ENCODE measurements at places on chromosomes 3 and 15. TPM values are rescaled to one million over a fixed set of nuclear protein-coding genes. Genes with fewer than 3 reads are reported as not detected.

DNA sequence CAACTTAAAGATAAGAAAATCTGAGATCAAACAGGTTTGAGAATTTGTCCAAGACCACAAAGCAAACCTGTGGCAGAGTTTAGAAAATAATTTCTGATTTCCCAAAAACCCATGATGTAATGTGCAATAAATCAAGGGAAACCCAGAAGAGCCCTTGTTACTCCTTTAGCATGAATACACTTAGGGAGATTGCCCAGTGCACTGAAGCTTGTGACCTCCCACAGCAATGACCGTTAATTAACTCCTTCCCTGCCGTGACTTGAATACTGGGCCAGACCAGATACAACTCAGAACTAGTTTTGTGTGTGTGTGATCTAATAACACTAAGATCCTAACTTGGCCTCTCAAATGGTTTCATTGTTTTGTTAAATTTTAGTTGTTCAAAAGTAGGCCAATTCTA is 2.5 kb downstream of the PRKAR2A start:
- no peak for DNase-seq

DNA sequence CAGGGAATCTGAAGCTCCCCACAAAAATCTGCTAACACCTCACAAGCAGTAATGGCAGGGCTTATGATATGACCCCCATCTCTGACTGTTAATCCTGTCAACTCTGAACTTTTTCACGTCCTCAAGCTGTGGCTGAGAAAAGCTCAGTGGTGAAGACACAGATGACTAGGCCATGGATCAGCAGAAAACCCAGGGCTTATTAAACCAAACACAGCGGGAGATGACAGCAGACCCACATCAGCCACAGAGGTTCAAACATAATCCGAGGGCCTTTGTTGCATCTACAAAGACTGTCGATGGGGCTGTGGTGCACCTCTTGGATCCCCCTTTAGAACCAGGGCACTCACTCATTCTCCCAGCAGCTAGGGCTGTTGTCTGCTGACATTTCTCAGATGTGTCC is 50.4 kb downstream of the GLB1 start:
- DNase-seq = no peak

GRCh38 chr3:125179143-125179883 is 33.2 kb downstream of the SLC12A8 start:
- DNase-seq = no peak

DNA sequence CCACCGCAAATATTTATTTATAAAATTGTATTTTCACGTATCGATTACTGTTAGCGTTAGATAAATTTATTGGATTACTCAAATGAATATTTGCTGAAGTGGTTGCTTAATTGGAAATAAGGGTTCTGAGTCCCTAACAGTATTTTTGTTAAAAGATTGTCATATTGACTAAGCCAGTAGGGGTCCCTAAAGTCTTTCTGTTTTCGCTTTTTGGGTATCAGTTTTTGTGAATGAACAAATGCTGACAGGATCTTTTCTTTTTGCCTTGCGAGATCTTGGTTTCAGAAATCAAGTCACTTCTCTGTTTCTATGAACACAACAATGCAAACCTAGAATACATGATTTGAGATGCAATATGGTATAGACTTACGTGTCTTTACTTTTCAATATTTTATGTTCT is 7.1 kb downstream of the RAD51 start:
- no peak for DNase-seq

Gene SLC22A13
- 0.85 TPM for total RNA-seq

Gene CEMIP
- 0.70 TPM for total RNA-seq

GRCh38 chr15:90818251-90819210 is 49.9 kb upstream of the FURIN start:
- DNase-seq = no peak

Gene AMIGO3
- total RNA-seq = not detected

- DNase-seq = no peak
Measured at GRCh38 chr3:40971191-40972168, 227.8 kb upstream of the CTNNB1 start.

Gene PTPN23
- 50.6 TPM for total RNA-seq

Gene A4GNT
- not detected for total RNA-seq

GRCh38 chr3:126434931-126435411 is 40.3 kb downstream of the CFAP100 start:
- no peak for DNase-seq

Gene SLC12A1
- total RNA-seq = 0.14 TPM

GRCh38 chr3:188331166-188331565 is 177.2 kb downstream of the LPP start:
- DNase-seq = no peak

DNA sequence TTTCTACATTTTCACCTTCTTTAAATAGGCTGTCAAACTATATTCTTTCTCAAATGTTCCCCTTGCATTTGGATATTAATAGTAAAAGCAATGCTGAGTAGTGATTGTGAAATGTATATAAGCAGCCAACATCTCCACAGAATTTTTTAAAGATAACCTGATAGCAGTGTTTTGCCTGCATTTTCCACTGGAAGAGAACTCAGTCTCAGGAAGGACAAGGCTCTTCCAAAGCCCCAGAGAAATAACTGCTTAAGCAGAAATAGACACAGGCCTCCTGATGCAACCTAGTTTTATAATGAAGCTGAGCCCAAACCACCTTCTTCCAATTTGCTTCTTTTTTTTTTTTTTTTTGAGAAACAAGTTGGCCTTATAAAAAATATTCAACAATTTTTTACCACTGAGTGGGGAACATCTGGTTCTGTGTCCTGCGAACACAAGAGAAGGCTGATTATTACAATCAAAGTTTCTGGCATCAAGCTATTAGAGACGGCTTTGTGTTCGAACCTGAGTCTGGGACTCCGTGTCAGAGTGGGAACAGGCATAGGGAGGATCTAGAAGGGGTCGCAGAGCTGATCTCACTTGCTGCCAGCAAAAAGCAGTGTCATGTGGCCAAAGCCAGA is 332.5 kb upstream of the TBL1XR1 start:
- no peak for DNase-seq
